ENCODE measurements at places on chromosomes 16 and 17.

DNA sequence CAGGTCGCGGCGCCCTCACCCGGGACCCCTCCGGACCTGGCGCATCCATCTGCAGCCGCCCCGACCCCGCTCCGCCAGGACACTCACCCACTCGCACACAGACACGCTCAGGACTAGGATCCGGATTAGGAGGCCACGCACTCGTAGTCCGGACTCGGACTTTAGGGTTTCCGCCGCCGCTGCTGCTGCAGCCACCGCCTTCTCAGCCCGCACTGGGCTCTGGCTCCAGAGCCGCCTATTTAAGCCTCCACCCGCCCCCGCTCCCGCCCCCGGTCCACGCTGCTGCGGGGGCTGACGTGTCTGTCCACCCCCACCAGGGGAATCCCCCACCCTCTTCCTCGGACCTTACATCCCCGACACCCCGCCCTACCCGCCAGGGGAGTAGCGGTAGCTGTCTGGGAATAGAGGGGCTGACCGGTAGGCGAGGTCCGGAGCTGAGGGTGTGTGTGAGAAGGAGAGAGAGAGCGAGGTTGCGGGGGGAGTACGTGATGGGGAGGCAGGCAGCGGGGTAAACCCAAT is at the start of gene RRAD:
RRAD (minus strand) TSS at position 214 of the 519 bp plus-strand sequence. CDS start 356 bp downstream, outside the sequence.
- no peak for DNase-seq

DNA sequence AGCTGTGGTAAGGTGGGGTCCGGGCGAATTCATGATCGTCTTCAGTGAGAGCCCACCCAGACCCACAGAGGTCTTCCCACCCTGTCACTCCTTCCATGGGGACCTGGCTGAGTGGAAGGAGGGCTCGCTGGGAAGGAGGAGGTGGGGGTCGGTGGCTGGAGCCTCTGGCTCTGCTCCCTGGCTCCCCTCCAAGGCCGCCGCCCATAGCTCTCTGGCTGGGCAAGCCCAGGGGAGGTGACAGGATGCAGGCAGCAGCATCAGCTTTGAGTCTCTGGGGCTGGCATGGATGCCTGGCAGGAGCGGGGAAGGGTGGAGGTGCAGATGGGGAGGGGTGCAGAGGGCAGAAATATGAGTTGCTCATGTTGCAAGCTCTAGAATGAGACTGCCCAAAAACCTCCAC is 147.0 kb downstream of the ENGASE start:
- no peak for DNase-seq

- no peak for DNase-seq
Measured at GRCh38 chr17:7888184-7888920, at the start of gene CHD3. TSS of gene CHD3 (plus strand) at chr17:7888789. CDS start at chr17:7889001, 212 bp downstream.

DNA sequence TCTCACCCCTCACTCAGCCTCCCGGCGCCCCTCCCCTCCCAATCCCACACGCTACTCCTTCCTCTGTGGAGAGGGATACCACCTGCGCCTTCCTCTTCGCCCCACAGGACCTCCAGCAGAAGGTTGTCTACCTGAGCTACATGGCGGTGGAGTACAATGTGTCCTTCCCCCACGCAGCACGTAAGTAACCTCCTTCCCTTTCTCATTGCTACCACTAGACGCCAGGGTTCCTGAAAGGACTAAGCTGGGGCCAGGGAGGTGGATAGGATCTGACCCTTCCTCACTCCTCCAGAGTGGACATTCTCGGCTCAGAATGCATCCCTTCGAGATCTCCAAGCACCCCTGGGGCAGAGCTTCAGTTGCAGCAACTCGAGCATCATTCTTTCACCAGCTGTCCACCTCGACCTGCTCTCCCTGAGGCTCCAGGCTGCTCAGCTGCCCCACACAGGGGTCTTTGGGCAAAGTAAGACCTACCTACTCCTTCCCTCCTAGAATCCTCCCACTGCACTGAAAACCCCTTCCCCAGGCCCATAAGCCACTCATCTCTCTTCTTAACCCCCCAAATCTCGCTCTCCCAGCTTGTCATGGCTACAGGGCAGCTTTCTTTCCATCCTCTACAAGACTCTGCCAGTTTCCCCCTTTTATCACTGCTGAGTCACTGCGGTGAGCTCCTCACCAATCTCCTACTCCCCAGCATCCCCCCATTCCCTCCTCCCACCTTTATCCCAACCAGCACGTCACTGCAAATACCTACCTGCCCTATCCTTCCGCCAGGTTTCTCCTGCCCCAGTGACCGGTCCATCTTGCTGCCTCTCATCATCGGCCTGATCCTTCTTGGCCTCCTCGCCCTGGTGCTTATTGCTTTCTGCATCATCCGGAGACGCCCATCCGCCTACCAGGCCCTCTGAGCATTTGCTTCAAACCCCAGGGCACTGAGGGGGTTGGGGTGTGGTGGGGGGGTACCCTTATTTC is 1.5 kb downstream of the CD68 start:
- DNase-seq = peak; percentile 57

DNA sequence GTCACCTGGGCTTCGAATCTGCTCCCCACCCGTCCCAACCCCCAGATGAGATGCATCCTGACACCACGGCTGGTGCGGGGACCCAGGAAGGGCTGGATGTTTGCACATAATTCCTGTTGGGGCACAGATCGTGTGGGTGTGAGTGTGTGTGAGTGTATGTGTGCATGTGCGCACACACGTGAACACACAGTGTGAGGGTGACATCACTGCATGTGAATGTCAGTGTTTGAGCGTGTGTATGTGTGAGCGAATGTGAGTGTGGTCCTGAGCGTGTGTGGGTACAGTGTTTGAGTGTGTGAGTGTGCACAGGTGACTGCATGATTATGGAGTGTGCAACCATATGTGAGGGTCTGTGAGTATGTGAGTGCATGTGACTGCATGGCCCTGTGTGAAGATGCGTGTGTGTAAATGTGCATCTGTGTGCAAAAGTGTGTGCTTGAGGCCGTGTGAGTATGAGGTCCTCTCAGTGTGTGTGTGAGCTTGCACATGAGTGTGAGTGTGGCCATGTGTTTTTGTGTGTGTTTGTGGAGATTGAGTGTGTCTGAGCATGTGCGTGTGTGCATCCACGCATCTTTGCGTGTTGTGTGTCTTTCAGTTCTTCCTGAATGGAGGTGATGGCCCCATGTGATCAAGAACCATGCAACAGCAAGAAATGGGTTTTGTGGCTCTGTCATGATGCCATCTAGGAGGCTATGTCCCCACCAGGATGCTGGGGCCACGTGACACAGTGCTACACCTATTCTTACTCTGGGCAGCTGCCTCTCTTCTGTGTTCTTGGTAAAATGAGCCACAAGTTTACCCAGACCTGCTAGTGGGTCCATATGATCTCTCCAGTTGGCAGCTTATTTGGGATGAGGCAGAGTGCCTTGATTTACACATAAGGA is 70.5 kb upstream of the GCSH start:
- DNase-seq = no peak

All from A172 (cell line).